Karpas-422 (cell line): ENCODE measurements at places on chromosomes 4 and X. TPM values are rescaled to one million over a fixed set of nuclear protein-coding genes. Genes with fewer than 3 reads are reported as not detected.

The NSUN7 gene
- total RNA-seq = not detected in 2 replicates

GRCh38 chr4:142465526-142465925 is 380.6 kb downstream of the INPP4B start:
- no peak for DNase-seq

DNA sequence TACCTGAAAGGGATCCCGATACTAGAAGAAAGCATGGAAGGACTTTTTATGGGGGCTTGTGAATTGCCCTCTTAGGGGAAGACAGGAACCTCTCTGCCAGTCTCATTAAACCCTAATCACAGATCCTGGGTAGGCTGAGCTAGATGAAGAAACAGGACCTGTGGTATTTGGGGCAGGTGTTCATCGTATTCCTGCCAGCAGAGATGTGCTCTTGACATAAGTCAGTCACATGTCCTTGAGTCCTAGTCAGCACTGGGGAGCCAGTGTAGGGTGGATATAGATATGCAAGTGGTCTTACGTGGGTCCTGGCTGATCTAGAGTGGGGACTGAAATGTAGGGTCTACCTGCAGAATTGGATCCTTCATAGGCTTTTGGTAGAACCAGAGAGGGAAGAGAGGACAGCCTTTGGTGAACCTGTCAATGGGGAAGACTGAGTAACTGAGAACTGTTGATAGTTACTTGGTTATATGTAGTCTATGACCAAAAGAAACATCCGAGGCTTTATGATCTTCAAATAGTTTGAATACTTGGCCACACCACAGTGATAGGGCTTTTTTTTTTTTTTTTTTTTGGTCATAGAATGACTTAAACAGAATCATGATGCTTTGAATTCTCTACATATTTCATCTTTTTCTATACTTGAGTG is 63.5 kb upstream of the WDR1 start:
- no peak for DNase-seq

DNA sequence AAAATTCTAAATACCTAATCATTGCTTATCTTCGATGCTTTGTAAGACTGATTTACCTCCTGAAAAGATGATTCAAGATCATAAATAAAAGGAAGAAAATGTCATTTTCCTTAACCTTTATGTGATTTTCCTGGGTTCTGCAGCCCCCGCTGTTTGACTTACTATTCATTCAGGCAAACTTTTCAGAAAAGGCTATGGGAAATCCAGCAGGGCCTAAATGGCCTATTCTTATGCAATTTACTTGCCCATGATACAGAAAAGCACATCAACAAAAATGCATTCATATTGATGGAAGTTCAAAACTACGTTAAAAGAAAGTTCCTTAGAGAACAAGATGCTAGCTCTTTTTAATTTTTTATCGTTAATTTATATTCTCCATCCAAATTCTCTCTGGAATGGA is 51.2 kb downstream of the TMEM144 start:
- no peak for DNase-seq

The PAGE4 gene
- total RNA-seq = not detected in 2 replicates

GRCh38 chrX:73581002-73581628 is 18.1 kb downstream of the CHIC1 start:
- DNase-seq = no peak

GRCh38 chr4:22970665-22971064 is 277.9 kb downstream of the GBA3 start:
- DNase-seq = no peak

The GATA1 gene
- not detected in 2 replicates for total RNA-seq

DNA sequence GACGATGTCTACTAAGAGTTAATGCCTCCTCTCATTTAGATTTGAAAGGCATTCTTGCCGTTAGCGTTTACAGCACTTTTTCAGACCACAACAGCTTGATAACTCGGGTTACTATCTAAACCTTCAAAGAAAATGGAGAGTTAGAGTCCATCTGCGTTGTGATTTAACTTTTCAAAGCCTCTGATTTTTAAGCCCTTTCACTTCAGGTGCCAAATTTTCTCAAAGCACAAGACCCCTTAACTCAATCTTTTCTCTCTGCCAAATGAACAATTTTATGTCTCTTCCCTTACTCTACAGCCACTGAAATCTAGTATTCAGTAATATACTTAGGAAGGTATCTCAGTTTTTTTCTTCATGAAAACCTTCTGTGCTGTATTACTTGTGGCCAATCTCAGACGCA is 310.5 kb downstream of the TENM3 start:
- no peak for DNase-seq

GRCh38 chr4:114600672-114601071 is 2.1 kb downstream of the UGT8 start:
- DNase-seq = no peak

- DNase-seq = no peak
These were observed 2.4 kb downstream of the SYP start for GRCh38 chrX:49197543-49198087.

- DNase-seq = no peak
These were observed 14.0 kb upstream of the ARHGAP10 start for GRCh38 chr4:147717878-147718277.

The PPP2R2C gene
- total RNA-seq = not detected in 2 replicates

DNA sequence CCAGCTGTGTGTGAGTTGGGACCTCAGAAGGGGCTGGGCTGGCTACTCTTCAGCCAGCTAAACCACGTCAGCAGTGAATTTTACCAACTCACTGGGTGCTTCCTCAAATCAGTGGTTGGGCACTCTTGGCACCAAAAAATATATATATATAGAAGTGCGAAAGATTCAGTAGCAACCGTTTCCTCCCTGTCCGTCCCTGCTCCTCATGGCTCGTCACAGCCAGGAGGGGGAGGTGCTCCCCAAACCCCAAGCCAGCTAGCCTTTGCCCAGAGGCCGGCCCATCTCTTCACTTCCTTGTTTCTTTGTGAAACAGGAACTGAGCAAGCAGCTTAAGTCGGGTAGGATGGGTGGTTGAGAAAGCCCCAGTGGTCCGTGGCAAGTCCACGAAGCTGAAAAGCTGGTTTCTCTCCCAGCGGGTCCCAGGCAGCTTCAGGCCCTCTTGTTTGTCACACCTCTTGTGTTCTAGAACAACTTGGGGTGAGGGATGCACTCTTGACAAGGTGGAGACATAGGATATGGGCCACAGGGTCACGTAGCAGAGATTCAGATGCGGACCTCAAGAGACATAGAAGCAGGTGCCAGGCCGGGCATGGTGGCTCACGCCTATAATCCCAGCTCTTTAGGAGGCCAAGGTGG is 6.8 kb upstream of the SASH3 start:
- DNase-seq = peak; percentile 93

DNA sequence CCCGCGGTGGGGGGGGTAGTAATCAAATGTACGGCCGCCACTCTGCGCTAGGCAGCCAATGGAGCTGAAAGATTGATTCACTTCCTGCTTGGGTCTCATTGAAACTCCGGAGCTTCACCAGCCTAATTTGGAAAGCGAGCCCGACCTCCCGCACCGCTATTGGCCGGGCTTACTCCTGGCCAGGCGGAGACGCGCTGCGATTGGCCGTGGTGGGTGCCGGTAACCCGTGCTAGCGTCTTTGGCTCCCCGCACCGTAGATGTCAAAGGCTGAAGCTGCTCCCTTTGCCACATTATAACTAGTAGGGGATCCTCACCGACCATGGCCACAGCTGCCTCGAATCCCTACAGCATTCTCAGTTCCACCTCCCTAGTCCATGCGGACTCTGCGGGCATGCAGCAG is at the start of gene POU3F4:
Gene POU3F4, plus strand, starts transcription at position 285 of the 400 bp plus-strand sequence. Its CDS starts 35 bp downstream, at position 320.
- DNase-seq = no peak

GRCh38 chr4:25658357-25658771 is 2.7 kb downstream of the SLC34A2 start:
- DNase-seq = no peak

- no peak for DNase-seq
These were observed at the start of gene BTC for GRCh38 chr4:74794382-74795010. Gene BTC (minus strand): TSS chr4:74794523. CDS start chr4:74794325, 198 bp downstream.

The UGT2B7 gene
- total RNA-seq = not detected in 2 replicates

- no peak for DNase-seq
These were observed at the start of gene PABPC4L for GRCh38 chr4:134201216-134202161. Gene PABPC4L (minus strand): TSS chr4:134201789. CDS start chr4:134201019, 770 bp downstream.

DNA sequence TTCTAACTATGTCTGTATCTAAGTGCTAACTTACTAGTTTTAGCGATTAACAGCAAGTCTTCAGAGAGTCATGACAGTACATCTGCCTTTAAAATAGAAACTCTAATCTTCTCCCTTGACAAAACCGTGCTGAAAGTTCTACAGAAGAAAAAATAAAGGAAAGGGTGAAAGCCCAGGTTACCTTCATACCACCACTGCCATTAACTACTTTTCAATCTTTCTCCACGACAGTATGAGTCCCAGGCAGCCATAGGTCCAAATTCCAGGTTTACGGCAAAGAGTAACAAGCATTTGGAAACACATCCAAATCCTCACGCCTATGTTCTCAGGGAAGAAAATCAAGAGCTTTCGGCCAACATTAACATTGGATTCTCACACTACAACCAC is 12.4 kb upstream of the ZCCHC13 start:
- DNase-seq = no peak

The NLGN3 gene
- total RNA-seq = 0.86 and 1.9 TPM in 2 replicates

DNA sequence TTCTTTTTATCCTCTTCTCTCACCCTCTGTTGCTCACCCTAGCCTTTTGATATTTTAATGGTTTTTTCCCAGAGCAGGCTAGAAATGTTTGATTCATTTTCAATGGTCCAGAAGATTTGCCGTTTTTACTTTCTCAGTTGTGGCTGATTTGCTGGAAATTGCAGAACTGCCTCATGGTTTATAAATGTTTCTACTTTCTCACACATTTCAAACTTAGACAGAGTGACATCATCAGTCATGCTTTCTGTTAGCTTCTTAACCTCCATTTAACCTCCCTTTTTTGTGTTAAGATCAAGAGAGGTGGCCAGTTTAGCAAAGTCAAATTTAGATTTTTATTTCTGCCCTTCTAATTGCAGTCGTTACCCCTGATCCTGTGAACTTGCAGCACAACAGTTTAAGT is 8.7 kb downstream of the RXFP1 start:
- no peak for DNase-seq

The CT83 gene
- total RNA-seq = not detected in 2 replicates

- DNase-seq = no peak
These were observed 15.1 kb downstream of the TAF9B start for GRCh38 chrX:78124307-78124706.

DNA sequence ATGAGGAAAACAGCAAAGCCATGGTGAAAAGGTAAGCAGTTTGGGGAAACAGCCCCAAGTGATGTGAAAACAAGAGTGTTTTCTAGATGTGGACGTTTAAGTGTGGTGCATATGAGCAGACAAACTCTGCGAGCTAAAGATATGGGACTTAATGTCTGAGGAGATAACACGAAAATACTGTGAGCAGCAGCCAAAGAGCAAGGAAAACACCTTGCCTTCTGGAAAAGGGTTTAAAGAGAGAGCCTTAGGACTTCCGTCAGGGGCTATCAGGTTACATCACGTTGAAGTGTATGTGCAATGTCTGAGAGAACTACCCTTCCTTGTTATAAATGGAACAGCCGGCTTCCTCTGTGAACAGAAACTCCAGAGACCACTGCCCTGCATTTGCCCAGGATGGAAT is 54.2 kb downstream of the LEF1 start:
- DNase-seq = no peak

GRCh38 chr4:138671106-138671505 is 344.5 kb upstream of the NOCT start:
- no peak for DNase-seq

- no peak for DNase-seq
These were observed 294.0 kb upstream of the UGT8 start for GRCh38 chr4:114304567-114304966.

- DNase-seq = no peak
These were observed 12.3 kb downstream of the MID1 start for GRCh38 chrX:10608099-10608498.

DNA sequence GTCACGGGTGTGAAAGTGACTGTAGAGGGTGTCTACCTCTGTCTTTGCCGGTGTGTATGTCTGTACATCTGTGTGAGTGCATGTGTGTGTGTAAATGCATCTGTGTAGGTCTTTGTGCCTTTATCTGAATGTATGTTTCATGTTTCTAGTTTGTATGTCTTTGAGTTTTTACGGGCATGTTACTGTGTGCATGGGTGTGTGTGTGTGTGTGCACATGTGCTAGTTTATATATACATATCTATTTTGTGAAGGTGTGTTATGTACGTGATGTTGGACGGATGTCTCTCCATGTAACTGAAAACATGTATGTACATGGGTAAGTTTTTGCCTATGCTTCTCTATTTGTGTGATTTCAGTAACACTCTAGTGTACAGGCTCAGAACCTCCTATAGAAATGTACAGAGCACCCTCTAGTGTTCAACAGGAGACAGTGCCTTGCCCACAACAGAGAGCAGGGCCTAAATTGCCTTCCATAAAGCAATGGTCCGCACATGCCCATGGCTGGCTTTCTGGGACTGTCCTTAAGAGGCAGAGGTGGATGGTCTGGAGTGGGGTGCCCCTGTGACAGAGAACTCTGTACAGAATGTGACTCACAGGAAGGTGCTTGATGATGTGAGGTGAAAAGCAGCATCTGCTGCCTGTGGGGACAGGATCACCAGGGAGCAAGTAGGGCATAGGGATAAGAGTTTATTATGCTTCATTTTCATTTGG is 343.5 kb downstream of the RAPGEF2 start:
- peak; percentile 87 for DNase-seq

DNA sequence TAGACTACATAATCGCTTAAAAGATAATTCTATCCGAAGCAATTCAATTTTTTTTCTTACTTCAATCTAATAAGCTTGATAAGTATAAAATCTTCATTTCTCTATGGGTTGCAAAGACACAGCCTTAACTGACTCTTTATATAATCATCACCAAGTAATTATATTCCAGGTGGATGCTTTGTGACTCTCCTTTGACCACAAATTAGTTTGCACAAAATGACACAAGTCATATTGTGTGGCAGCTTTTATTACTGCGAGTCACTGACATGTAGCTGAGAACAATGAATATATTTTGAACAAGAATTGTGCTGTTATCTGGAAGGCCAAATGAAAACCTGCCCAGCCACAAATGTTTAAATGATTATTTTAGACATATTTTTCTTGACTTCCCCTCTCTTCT is 1727.8 kb downstream of the ARAP2 start:
- no peak for DNase-seq

- no peak for DNase-seq
These were observed 71.0 kb downstream of the SNCA start for GRCh38 chr4:89765966-89766365.

- DNase-seq = no peak
These were observed 16.3 kb downstream of the PROM1 start for GRCh38 chr4:16067515-16067914.

The CSN1S1 gene
- total RNA-seq = not detected in 2 replicates

- peak; percentile 45 for DNase-seq
These were observed 893 bp downstream of the RLIM start for GRCh38 chrX:74613370-74614092.

DNA sequence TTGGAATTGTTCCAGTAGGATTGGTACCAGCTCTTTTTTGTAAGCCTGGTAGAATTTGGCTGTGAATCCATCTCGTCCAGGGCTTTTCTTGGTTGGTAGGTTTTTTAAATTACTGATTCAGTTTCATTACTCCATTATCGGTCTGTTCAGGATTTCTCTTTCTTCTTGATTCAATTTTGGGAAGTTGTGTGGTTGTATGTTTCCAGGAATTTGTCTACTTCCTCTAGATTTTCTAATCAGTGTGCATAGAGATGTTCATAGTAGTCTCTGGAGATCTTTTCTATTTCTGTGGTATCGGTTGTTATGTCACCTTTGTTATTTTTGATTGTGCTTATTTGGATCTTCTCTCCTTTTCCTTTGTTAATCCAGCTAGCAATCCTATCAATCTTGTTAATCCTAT is 248.7 kb downstream of the ARHGAP10 start:
- no peak for DNase-seq

- no peak for DNase-seq
These were observed 51.6 kb downstream of the RPS3A start for GRCh38 chr4:151150821-151151580.
